Activated T-cell treated with anti-CD3 and anti-CD28 coated beads for 24 hours (primary cell): ENCODE measurements at places on chromosomes 16 and 17.
A peak's percentile ranks its signal among the peaks of the same experiment; 100 is the strongest.

GRCh38 chr17:81666092-81666341, 388 bp downstream of the OXLD1 start:
- DNase-seq, result no peak

- DNase-seq, result no peak
Measured at GRCh38 chr16:22239131-22239805, 33.2 kb downstream of the EEF2K start.

DNA sequence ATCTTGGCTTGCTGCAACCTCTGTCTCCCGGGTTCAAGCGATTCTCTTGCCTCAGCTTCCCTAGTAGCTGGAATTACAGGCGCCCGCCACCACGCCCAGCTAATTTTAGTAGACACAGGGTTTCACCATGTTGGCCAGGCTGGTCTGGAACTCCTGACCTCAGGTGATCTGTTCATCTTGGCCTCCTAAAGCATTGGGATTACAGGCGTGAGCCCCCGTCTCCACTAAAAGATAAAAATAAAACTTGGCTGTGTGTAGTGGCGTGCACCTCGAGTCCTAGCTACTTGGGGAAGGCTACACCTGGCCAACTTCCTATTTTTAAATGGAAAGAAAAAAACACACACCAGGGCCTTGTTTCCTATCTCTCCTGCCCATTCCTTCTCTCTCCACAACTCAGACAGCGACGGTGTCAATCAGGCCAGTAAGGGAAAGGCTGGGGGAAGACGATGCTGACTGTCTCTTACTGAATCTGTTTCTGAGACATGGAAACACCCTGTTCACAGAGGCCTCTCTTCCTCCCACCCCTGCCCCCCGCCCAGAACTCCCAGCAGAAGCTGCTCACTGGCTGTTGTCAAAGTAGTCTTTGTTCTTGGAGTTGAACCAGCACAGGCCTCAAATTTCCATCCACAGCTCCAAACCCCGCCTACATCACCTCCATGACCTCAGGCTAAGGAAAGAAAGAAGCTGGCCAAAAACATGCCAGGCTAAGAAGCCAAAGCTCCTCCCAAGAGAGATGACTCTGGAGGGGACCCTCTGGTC, 96.6 kb downstream of the NXN start:
- DNase-seq, result no peak

- peak; percentile 54 for DNase-seq
Measured at GRCh38 chr16:82011199-82011641, at the start of gene SDR42E1. Gene SDR42E1, minus strand, starts transcription at chr16:82011470. Its CDS starts 10,612 bp downstream, at chr16:82000858.

DNA sequence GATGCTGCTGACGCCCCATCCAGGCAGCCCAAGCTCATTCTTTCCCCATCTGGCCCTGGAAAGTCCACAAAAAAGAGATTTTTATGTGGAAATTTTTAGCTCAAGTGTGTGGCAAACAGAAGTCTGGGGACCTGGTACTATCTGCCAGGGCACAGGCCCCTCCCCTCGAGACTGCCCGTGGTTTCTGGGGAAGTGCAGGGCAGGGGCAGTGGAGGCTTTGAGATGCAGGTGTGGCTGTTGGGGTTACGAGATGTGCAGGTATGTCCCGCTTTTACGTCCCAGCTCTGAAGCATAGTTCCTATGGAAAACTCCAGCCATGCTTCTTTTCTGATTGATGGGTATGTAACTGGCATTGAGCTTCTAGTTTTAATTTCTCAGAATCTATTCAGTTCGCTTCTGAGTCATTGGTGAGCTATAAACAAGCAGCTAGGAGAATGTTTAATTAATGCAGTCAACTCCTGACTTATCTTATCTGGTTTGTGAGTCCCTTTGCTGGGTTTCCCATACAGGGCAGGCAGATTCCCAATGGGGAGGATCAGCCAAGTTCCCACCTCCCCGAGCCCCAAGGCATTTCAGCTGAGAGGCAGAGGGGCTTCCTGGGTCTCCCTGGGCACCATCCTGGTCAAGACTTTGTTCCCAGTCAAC, 16.2 kb downstream of the TBX4 start:
- no peak for DNase-seq

- no peak for DNase-seq
Measured at GRCh38 chr17:75906143-75906884, 1.6 kb upstream of the MRPL38 start.

DNA sequence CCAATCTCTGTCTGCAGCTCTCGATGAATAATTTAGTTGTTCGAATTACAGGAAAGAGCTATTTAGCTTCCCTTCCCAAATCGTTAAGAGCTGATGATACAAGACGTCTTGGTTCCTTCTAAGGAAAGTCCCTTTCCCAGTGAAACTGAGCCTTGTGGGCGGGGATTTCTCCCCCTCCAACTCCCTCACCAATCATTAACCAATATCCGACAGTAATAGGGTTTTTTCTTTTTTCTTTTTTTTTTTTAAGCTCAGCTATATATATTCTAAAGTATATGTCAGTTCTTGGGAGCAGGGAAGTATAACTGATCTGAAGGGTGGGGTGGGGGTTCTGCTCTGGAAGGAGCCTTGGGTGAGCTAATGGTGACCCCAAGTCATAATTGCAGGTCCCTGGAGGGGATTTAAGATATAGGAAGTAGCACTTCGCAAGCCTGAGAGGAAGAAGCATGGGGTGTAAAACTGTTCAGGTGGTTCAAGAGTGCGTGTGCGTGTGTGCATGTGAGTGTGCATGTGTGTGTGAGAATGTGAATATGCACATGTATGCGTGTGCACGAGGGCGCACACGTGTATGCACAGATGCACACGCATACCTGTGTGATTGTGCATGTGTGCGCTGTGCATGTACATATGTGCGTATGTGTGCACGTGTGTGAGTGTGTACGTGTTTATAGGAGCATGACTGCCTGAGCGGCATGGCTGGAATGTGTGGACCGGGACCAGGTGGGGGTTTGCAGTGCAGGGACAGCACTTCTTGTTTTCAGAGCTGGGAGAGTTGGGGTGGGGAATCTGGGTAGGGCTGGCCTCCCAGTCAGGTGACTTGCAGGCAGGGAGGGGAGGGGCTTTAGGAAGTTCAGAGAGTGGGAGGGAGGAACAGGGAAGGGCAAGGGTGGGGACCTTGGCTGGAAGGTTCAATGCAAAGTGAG, 42.7 kb downstream of the SOCS3 start:
- no peak for DNase-seq

GRCh38 chr17:19410875-19411620, at the start of gene RNF112:
Gene RNF112, plus strand, starts transcription at chr17:19411232. Its CDS starts 177 bp downstream, at chr17:19411409.
- no peak for DNase-seq

- DNase-seq, result no peak
Measured at GRCh38 chr17:7263801-7264078, 1.5 kb upstream of the CLDN7 start.
